ENCODE measurements at places on chromosomes 4 and X.
A peak's percentile ranks its signal among the peaks of the same experiment; 100 is the strongest.

GRCh38 chrX:45748369-45748774 is 547.7 kb upstream of the DIPK2B start:
- DNase-seq = no peak

GRCh38 chrX:43002526-43003203 is 224.7 kb upstream of the PPP1R2C start:
- DNase-seq = no peak

DNA sequence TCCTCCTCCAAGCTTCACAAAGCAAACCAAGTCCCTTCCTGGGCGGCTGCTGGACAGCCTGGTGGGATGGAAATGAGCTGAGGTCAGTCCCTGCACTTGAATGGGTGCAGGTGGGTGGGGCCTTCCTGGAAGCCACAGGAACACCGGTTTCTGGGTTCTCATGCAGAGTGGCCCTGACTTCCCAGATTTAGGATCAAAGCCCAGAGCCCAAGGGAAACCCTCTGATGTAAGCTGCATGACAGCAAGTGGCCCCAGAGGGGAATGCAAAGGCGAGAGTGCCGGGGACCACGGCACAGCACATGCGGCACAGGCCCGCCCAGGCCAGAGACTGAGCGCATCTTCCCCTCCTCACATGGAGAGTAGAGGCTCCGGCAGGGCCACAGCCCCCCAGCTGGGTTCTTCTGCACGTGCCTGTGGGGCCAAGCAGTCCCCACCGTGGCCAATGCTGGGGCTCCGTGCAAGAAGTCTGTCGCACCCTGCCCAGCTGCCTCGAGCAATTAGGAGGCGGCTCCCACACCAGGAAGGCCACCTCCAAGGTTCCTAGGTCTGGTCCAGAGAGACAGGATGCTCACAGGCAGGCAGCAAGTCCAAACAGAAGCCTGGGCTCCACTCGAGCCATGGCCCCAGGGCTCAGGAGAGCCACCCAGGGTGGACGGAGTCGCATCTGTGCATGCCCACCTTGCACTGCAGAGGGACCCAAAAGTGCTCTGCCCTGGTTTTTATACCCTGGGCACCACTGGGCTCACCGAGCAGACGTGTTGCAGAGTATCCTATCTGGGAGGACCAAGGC is 83.0 kb downstream of the HTRA3 start:
- DNase-seq = no peak

- no peak for DNase-seq
Observed at GRCh38 chrX:144637731-144638130, 609.6 kb upstream of the SPANXN1 start.

- DNase-seq = no peak
Observed at GRCh38 chrX:16137416-16138107, 14.2 kb downstream of the GRPR start.

- DNase-seq = peak; percentile 69
Observed at GRCh38 chr4:80266902-80267380, 477 bp downstream of the FGF5 start.

Data from EL (cell line).